ENCODE measurements at places on chromosomes 16 and 17.

- no peak for DNase-seq
Measured at GRCh38 chr17:7709031-7709430, 4.0 kb downstream of the EFNB3 start.

DNA sequence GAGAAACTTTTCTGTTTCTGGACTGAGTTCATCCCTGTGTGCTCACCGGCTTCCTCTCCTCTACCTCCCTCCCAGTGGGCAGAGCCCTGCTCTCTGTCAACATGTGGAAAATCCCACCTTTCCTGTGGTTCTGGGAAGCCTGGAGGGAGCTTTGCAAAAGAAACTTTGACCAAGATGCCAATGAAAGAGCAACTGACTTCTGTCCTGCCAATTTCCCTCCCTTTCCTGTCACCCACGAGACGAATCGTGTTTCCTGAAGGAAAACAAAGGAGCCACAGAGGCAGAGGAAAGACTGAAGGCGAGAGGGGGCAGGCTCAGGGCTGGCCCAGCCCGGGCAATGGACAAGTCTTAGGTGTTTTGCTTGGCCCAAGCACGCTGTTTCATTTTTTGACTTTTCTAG is 82.8 kb downstream of the PLCG2 start:
- no peak for DNase-seq

GRCh38 chr16:82456683-82457082 is 170.1 kb upstream of the CDH13 start:
- DNase-seq, result peak; percentile 40

DNA sequence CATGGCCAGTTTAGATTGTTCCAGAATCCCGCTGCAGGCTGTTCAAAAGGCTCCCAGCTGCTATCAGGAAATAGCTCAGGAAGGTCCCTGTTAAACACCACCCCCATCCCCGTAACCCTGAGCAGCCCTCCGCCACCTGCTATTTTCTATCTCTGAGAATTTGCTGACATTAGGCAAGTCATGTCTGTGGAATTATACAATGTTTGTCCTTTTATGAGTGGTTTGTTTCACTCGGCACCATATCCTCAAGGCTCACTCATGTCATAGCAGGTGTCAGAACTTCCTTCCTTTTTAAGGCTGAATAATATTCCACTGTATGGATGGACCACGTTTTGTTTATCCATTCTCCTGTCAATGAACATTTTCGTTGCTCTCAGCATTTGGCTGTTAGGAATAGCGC is 164.3 kb upstream of the FOXF1 start:
- no peak for DNase-seq

DNA sequence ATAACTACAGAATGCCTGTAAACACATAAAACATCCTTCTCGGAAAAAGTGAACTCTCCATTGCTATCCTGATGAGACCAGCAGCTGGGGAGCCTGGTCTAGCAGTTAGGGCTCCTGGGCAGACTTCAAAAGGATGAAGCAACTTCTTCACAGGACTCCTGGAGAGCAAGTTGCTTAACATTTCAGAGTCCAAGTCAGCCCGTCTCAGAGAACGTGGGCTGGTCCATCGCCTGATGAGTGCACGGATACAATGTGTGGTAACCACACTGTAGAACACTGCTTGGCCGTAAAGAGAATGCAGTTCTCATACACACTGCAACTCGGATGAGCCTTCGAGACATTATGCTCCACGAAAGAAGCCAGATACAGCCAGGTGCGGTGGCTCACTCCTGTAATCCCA is 52.7 kb downstream of the TMEM235 start:
- no peak for DNase-seq

DNA sequence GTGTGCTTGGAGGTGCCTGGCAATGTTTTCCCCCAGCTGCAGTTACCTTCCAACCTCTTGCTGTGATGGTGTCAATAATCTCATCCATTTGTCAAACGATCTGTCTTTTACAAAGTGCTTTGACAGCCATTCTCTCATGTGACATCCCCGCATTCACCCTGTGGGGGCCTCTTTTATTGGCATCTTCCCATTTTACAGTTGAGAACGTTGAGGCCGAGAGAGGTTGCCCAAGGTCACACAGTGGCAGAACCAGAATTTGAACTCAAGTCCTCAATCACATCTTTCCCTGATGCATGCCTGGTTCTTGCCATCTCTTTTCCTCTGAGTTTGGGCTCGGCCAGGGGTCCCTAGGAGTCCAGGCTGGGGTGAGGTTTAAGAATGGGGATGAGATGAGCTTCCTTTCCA is 1.5 kb downstream of the TAOK2 start:
- DNase-seq, result no peak

GRCh38 chr16:85321509-85322271 is 209.4 kb upstream of the CIBAR2 start:
- DNase-seq, result no peak

DNA sequence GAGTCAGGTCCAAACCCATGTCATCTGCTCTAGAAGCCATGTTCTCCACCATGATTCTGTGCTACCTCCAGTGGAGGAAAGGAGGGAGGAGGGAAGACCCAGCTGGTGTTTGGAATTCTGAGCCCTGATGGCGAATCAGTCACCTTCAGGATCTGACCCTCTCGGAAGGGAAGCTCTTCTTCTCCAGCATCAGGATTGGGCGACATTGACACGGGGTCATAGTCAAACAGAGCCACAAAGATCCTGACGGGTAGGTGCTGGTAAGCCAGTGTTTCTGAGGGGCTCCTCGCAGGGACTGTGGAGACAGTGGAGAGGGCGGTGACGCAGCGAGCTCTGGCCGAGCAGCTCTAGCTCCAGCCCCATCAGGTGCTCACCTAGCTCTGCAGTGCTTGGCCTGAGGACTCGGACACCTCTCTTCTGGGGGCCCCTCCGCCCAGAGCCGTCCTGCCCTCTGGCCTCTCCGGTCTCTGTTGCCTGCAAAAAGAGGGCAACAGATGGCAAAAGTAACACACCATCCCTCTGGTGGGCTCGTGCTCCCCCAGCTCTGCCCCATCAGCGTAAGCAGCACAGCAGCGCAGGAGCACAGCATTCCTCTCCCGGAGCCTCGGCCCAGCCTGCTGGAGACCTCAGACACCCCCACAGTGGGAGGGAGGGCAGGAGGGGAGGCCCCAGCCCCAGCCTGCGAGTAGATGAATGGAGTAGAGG is 21.0 kb downstream of the TSPOAP1 start:
- DNase-seq, result no peak

DNA sequence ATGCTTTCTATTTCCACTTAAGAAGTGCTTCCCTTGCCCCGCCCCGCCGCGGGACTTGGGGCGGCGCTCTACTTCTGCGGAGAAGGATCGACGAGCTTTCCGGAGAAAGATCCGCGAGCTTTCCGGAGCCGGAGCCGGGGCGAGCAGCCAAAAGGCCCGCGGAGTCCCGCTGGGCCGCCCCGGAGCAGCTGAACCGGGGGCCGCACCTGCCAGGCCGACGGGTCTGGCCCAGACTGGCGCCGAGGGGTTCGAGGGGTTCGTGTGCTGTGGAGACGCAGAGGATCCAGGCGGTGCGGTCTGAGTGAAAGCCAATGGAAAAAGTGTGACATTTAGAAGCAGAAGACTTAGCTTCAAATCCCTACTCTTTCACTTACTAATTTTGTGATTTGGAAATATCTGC is 50.8 kb downstream of the TBC1D26 start:
- no peak for DNase-seq

DNA sequence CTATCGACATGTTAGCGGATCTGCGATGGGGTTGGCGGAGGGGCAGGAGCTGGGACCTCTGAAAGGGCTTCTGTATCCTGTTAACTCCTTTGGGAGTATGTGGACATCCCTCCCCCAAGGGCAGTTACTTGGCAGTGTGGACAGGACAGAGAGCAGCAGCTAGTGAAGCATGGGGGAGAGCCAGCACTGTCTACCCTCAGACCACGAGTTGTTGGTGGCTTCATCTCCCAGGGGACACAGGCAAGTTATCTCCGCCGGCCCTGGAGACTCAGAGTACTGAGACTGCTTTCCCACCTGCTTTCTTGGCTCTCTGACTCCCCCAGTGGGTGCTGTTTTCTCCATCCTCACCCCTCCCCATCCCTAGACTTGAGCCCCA is 5.3 kb upstream of the GFAP start:
- no peak for DNase-seq

DNA sequence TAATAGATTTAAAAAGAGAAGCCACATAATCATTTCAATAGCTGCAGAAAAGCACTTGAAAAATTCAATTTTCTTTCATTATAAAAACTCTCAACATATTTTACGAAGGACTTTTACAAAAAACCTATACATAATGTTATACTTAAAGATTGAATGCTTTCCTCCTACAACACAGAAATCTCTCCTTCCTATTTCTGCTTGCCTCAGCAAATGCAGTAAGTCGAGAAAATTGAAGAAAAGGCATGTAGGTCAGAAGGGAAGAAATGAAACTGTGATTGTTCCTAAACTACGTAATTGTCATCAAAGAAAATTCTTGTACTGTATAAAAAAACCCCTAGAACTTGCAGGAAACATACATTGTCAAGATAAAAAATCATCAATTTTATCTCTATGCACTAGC is 267.1 kb downstream of the BCAS3 start:
- DNase-seq, result no peak

DNA sequence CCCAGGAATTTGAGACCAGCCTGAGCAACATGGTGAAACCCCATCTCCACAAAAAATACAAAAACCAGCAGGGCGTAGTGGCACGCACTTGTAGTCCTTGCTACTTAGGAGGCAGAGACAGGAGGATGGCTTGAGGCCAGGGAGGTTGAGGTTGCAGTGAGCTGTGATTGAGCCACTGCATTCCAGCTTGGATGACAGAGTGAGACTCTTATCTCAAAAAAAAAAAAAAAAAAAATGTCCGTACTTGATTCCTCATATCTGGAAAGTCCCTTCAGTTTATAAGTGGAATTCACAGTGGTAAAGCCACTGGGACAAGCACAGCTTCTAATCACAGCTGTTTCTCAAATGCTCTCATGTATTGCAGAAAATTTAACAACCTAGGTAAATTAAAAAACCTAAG is 78.6 kb upstream of the CREBBP start:
- DNase-seq, result no peak

DNA sequence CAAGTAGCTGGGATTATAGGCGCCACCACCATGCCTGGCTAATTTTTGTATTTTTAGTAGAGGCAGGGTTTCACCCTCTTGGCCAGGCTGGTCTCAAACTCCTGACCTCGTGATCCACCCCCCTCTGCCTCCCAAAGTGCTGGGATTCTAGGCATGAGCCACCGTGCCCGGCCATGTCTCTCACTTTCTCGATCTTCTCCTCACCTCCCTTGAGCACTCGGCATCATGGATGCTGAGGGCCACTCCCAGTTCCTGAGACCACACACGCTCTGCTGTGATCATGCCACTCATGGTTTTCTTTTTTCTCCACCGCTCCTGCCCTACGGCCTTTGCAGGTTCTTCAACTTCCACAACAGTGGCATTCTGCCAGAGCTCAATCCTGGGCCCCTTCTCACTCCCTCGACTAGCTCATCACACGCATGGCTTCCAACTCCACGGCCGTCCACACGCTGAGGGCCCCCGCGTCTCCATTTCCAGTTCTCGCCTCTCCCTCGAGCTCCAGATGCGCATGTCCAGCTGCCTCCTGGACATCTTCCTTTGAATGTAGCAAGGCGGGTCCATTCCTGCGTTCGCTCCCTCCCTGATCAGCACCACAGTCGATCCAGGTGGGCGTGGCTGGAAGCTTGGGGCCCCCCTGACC is 5.5 kb upstream of the NCBP3 start:
- DNase-seq, result no peak

GRCh38 chr16:29951625-29952365 is 10.1 kb upstream of the TMEM219 start:
- no peak for DNase-seq

- no peak for DNase-seq
Measured at GRCh38 chr17:45333702-45334092, 16.9 kb upstream of the MAP3K14 start.

DNA sequence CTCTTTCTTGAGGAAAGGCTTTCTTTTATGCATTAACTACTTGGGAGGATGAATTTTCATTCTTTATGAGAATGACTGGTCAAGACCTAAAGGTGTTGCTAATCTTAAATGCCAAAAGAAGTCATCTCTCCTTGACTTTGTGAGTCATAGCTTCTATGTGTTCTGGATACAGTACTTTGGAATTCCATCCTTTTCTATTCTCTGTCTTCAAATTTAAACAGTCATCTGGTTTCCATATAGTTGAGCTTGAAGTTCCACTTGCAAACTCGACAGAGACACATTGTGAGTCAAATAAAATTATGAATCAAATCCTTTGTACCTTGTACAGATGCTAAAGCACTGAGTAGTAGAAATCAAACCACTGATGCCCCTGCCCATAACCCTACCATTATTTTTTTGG is 271.9 kb upstream of the PMFBP1 start:
- no peak for DNase-seq

GRCh38 chr16:65662256-65662655 is 540.4 kb upstream of the CDH11 start:
- DNase-seq, result no peak

DNA sequence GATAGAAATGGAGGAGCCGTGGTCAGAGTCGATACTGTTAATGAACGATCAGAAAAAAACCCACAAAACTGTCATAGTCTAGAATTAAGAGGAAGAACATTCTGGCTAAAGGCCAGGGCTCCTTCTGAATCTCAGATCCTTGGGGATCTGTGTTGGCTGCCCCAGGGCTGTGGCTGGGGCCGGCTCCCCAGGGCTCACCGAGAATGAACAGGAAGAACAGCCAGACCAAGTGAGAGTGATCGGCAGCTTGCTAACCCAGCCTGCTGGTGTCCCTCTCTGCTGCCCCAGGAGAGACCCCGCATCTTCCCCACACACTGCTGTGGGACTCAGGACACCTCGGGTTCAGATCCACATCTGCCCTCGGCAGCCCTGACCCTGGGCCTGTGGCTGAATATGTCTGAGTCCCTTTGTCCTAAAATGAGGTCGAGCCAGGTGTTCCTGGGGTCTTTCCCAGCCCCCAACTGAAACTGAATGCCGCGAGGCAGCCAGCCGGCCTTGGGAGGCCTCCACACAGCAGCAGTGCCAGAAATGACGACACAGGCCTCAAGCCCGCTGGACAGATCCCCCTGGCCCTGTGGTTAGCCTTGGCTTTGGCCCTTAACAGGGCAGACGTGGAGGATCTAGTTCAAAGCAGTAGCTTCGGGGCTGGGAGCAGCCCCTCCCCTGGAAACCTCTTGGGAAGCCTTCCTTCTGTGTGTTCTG is 23.9 kb upstream of the CLEC18A start:
- DNase-seq, result no peak

DNA sequence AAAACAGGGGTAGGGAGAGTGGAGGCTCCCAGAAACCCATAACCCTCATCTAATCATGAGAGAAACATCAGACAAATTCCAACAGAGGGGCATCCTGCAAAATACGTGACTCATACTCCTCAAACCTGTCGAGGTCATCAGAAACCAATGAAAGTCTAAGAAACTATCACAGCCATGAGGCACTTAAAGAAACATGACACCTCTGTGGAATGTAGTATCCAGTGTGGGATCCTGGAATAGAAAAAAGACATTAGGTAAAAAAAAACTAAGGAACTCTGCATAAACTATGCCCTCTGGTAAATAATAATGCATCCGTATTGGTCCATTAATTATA is 16.4 kb downstream of the CDH5 start:
- DNase-seq, result peak; percentile 73

DNA sequence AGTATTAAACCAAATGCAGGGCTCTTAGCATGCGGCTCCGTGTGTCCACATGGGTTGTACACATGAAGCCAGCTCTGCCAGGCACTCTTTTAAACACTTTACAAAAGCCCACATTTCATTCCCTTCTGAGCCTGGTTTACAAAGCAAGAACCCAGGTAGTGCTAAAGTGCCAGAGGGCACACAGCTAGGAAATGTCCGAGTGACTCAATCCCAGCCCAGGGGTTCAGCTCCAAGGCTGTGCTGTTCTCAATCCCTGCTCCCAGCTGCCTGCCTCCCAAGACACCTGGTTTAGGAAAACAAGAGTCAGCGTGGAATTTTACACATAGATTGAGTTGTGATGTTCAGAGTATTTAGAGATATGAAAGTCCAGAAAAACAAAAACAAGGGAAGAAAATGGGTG is 13.3 kb upstream of the DCAF7 start:
- DNase-seq, result no peak
